ENCODE measurements at places on chromosomes 2 and 18.

DNA sequence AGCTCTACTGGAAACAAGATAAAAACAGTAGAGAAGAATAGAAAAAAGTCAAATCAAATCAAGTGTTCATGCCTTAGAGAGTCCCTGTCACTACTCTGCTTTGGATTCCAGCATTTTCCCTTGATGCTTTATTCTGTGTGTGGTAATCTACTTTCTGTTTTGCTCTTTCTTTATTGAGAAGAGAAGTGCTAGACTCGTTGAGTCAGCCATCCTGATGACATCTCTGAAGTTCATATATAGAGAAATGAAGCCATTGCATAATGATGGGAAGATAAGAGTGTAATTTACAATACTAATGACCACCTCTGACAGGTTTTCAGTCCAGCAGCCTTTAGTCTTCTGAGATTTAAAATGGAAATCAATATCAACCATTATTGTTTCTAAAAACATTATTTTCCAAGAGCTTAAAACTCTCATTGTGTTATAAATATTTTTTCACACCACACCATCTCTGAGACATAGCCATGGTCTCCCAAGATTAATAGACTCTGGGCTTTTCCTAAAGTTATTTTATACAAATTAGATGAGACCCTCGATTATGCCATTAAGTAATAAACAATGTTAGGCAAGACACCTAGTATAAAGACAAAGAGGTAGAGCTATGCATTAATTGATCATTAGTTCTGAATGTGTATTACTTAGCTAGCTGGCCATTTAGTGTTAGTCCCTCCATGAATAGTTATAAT, 679.0 kb upstream of the ACVR2A start:
- no peak for DNase-seq

DNA sequence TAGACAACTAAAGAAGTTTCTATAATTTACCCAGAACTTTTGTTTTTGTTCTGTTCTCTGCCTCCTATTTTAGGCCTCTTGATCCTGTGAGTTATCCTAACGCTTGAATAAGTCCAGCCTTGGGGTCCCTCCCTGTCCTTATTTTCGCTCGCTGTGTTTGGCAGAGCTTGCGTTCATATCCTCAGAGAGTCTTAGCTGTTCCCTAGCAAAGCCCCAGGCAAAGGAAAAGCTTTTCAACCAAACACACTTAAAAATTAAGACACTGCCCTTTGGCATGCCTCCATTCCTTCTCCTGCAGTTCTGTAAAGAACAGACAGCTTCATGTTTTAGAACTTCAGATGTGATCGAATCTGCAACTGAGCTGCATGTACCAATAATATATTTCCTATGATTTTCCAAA, 517.2 kb downstream of the SUCLG1 start:
- no peak for DNase-seq

GRCh38 chr2:194867328-194867727, 789.7 kb upstream of the SLC39A10 start:
- DNase-seq, result no peak

DNA sequence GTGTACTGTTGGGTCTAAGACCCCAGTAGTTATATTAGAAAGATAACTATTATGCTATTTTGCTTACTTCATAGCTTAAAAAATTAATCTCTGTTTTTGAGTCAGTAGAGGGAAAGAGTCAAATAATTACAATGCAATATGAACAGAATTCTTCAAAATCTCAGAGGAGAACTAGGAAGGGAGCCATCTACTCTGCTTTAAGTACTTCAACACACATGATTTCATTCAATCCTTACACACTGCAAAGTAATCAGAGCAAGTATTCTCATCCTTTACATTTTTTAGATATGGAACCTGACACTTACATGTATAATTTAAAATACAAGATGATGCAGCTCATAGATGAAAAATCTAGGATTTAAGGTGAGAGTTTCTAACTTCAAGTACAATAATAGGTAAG, 27.7 kb downstream of the COL5A2 start:
- no peak for DNase-seq

DNA sequence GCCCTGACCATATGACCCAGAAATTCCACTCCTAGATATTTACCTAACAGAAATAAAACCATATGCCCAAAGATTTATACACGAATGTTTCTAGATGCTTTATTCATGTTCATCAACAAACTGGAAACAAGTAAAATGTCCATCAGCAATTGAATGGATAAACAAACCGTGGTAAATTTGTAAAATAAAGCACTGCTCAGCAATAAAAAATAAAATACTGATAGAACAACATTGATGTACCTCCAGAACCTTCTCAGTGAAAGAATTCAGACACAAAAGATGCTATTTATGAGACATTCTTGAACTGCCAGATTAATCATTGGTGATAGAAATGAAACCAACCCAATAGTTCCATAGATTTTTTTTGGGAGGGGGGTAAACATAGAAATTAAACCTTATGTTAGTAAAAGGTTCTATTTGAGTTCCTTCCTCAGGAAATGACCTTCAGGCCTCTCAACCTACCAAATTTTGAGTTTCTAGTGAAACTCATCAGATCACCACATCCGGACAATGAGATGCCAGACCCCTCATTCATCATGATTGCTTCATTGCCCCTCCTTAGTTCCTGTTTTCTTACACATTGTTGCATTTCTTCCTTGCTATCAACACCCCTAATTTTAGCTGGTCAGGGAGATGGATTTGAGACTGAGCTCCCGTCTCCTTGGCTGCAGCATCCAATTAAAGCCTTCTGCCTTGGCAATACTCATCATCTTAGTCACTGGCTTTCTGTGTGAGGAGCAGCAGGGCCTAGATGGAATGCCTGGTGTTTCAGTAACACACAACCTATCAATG, 203.5 kb downstream of the LPIN1 start:
- DNase-seq, result no peak

DNA sequence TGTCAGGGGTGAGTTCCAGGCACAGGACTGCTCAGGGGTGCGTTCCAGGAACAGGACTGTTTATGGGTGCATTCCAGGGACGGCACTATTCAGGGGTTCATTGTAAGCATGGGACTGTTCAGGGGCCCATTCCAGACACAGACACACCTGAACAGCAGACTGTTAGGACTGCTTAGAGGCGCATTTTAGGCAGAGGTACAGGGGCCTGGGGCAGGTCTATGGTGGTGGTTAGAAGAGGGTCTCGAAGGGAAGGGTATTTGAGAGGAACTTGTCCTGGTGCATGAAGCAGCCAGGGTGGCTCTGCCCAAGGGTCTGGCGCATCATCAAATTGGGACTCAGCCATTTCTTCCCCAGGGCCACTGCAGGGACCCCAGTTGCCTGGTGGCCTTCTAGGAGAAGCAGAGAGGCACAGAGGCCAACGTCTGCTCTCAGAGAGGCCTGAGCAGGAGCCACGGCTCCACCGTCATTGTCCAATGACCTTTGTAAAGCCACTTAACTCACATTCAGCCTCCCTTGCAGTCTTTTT, 14.8 kb upstream of the MLPH start:
- DNase-seq, result no peak

GRCh38 chr2:85536479-85536878, 2.5 kb upstream of the MAT2A start:
- DNase-seq, result no peak

DNA sequence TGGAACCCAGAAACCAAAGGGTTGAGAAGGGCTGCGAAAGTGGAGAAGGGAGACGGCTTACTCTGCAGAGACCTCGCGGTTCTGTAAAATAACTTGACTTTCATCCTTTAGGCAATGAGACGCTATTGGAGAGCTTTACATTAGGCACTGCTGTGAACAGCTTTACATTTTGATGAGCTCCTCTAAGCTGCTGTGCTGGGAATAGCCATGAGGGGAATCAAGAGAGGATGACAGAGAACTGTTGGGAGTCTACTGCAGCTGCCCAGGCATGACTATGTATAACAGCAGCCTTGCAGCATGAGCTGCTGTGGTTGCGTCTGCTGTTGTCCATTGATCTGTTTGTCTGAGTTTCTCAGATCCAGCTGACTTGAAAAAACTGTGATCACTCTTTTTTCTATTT, 310.8 kb upstream of the MAP2 start:
- DNase-seq, result no peak

DNA sequence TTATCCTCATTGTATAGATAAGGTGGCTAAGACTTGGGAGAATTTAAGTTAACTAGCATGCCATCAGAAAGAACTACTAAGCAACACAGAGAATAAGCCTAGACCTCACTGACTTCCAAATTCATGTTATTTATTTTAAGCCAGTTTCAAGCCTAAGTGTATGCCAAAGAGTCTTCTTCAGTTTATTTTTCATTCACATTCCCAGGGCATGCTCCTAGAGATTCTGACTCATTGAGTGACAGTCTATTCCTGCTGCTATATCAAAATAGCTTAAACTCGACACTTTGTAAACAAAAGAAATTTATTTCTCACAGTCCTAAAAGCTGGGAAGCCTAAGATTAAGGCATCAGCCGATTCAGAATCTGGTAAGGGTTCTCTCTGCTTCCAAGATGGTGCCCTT, 467.1 kb downstream of the MBD2 start:
- no peak for DNase-seq

GRCh38 chr18:31657823-31658669, 26.3 kb downstream of the B4GALT6 start:
- no peak for DNase-seq

- DNase-seq, result no peak
These were observed 250.8 kb upstream of the OSR1 start for GRCh38 chr2:19609266-19609665.

GRCh38 chr2:219656526-219656925, 29.1 kb downstream of the SLC4A3 start:
- DNase-seq, result no peak

DNA sequence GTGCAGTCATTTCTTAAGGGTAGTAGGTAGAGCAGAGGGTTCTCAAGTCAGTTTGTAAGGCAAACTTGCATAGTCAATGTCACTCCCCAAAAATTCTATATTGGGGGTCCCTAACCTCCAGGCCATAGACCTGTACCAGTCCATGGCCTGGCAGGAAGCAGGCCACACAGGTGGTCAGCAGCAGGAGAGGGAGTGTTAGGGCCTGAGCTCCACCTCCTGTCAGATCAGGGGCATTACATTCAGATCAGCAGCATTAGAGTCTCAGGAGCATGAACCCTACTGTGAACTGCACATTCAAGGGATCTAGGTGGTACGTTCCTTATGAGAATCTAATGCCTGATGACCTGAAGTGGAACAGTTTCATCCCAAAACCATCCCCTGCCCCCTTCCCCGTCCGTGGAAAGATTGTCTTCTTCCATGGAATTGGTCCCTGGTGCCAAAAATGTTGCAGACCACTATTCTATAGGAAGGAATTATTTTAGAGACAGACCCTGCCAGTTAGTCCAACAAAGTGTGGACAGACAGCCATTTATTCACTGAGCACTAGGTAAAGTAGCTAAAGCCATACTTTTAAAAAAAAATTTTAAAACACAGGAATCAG, 6.7 kb downstream of the COA5 start:
- no peak for DNase-seq

DNA sequence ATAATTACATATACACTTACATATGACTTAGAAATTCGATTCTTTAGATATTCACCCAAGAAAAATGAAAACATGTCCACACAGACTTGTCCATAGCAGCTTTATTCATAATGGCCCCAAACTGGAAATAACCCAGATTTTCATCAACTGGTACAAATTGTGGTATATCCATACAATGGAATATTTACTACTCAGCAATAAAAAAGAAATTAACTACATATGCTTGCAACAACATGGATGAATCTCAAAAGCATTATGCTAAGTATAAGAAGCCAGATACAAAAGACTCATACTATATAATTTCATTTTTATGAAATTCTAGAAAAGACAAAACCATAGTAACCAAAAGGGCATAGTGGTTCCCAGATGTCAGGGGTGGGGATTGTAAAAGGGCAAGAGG, 5.1 kb upstream of the REEP1 start:
- DNase-seq, result no peak

DNA sequence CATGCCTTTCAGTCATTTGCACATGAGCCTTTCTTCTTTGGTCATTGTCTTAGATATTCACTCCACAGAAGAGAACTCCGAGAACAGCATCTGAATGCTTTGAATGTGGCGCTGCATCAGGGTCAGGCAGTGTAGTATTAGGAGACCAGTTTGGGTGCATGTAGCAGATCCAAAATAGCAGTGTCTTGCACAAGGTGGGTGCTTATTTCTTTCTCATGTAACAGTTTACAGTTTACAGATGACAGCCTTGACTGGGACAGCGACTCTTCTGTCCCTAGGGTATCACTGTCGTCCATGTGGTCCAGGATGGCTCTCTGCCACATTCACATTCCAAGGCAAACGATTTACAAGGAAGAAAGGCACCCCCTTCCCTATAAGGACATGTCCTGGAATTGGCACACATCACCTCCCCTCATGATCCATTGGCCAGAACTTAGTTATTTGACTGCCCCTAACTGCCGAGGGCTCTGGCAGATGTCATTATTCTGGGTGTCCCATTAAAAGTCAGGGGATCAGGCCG, 101.0 kb downstream of the STPG4 start:
- no peak for DNase-seq

DNA sequence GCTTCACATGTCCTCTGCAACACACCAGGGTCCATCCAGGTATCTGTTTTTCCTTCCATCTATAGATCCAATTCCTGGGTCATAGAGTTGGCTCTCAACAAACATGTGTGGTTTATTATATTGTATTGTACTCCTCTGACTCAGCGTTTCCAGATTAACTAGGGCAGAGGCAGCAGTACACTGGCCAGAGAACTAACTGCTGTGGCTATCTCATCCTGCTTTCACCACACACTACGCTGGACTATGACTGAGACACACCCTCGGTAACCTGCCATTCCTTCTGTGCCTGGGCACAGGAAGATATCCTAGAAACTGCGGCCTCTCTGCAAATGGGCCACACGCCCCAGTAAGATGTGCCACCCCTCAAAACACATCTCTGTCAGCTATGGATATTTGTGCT, 159.8 kb upstream of the STK17B start:
- DNase-seq, result no peak

DNA sequence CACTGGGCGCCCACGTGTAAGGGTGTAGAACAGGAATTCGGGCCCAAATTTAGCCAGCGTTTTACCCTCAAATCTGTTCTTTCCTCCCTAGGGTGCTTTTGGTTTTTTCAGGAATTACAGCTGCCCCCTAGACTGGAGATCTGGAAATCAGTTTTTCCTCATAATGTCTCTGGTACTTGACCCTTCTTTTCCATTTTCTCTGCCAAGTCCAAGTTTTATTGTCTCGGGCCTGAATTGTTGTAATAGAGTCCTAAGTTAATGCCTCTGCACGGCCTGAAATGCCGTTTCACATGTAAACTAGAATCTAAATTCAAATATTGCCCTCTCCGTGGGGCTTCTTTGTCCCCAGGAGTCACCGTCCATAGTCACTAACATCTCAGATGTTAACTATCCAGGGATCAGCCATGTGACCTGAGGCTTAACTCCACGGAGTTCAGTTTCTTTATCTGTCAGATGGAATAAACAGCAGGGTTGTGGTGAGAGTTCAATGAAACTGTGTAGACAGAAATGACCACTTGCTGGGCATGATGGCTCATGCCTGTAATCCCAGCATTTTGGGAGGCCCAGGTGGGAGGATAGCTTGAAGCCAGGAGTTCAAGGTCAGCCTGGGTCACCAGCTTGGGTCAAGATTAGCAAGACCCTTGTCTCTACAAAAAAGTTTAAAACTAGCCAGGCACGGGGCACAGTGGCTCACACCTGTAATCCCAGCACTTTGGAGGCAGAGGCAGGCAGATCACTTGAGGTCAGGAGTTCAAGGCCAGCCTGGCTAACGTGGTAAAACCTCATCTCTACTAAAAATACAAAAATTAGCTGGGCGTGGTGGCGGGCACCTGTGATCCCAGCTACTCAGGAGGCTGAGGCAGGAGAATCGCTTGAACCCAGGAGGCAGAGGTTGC, 12.7 kb upstream of the CABLES1 start:
- no peak for DNase-seq
